ELF-1 (cell line): ENCODE measurements at places on chromosomes 1 and 21.

DNA sequence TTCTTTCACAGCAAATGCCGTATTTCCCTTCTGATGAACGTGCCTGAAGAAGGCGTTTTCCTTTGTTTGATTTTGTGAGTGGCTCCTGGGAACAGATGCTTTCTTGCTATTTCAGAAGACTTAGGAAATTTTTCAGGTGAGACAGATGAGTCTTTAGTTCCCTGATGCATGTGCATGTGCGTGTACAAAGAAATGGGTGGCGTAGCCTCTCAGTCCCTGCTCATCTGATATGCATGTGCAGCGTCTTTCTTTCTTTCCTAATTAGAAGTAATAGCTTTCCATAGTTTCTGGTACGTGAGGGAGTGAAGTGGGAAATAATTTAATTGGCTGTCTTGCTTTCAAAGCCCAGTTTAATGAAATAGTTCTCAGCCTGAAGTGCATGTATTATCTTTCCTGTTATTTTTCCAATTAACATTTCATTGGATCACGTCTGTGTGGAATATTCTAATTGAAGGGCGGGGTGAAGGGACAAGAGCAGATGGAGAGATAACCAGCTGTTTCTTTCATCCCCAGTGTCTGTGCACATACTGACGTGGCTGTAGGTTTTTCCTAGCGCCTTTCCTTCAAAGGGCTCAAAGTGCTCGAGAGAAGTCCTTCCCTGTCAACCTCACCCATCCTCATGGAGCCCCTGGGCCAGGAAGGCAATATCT is 104.3 kb downstream of the FAM78B start:
- DNase-seq: no peak

DNA sequence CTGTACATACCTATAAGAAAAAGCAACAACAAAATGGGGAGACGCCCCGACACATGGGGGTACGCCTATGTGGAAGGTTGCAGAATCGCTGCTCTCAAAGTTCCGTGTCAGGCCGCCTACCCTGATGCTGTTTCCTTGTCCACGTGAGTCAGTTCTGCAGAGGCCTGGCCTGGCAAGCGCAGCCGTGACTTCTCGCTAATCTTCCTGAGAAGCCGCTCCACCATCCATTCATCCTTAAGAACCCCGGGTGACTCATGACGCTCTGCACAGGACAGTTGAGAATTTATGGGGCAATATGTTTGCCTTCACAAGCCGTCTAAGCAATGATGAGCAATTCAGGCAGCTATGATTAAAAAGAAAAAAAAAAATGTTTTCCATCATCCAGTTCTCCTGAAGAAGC is 122.3 kb upstream of the TMPRSS2 start:
- DNase-seq: peak; percentile 58

GRCh38 chr1:118101999-118102398 is 83.0 kb downstream of the SPAG17 start:
- no peak for DNase-seq

DNA sequence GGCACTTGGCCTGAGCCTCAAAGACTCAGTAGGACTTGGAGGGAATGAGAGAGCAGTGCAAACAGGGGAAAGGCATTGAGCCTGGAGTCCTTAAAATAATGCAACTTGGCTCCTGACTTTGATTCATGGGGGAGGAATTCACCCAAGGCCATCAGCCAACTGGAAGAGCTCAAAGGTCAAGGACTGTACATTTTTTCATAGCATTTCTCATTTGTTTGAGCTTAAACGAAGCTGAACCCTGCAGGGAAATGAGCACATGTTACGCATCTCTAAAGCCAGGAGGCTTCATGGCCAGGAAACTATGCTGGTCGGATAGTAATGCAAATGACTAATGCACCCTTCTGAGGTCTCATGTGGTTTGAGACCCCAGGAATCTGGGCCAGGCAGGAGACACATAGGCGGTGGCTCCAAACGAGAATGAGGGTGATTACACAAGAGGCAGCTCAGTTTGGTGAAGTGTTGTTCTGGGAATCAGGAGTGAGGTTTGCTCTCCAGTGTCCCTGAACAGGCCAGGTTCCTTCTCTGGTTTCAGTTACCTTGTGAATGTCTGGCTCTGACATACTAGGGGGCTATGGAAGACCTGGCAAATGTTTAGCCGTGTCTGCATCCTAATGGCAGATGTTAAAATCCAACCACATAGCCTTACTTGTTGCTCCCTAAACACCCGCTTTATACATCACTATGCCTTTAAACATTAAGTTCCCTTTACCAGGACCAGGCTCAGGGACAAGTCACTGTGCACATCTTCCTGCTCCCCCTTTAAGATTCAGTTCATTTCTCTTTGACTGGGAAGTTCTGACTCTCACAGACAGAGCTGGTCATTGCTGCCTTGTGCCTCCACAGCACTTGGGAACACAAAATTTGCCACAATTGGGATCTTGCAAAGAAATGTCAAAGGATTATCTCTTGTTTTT is 503.9 kb upstream of the USP24 start:
- DNase-seq: peak; percentile 68

DNA sequence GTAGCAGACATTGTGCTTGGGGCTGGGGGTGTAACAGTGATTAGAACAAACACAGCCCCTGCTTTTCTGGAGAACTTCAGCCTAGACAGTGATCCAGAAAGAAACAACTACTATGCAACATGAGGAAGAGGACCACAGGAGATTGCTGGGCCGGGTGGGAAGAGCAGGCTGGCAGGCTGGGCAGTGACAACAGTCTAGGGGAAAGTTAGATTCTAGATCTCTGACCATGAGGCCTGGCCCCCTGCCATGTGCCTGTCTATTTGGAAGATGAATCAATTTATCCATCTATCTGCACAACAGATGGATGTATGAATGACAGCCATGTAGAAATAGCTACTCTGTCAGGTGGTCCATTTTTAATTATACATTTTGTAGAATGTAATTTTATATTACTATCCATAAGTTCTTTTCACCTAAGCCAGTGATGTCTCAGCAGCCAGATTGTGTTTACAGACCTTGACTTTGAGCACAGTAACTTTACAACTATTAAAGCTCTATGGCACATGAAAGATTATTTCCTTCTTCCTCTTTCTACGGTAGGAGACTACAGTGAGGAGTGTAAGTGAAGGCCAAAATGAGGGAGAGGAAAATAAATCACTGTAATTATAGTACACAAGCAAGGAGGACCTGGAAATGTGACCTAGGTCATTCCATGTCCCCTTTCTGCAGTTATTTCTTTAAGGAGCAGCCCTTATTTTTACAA is 15.5 kb downstream of the CLIC6 start:
- no peak for DNase-seq

- DNase-seq: no peak
Observed at GRCh38 chr1:187763465-187763864, 934.7 kb downstream of the PLA2G4A start.

GRCh38 chr21:31566611-31567010 is 92.9 kb upstream of the SOD1 start:
- DNase-seq: peak; percentile 60

DNA sequence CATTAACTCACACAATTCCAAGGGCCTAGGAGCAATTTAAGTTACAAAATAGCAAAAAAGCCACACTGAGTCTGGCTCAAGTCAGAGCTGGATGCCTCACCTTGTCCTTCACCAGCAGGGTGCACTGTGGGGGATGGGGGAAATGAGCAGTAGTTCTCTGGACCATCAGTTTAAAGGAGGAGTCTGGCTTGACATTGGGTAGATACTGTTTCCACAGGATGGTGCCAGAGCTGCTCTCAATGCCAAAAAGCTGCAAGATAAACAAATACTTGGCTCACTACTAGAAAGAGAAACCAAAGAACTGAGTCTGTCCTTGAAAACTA is 18.8 kb downstream of the EMC1 start:
- no peak for DNase-seq

DNA sequence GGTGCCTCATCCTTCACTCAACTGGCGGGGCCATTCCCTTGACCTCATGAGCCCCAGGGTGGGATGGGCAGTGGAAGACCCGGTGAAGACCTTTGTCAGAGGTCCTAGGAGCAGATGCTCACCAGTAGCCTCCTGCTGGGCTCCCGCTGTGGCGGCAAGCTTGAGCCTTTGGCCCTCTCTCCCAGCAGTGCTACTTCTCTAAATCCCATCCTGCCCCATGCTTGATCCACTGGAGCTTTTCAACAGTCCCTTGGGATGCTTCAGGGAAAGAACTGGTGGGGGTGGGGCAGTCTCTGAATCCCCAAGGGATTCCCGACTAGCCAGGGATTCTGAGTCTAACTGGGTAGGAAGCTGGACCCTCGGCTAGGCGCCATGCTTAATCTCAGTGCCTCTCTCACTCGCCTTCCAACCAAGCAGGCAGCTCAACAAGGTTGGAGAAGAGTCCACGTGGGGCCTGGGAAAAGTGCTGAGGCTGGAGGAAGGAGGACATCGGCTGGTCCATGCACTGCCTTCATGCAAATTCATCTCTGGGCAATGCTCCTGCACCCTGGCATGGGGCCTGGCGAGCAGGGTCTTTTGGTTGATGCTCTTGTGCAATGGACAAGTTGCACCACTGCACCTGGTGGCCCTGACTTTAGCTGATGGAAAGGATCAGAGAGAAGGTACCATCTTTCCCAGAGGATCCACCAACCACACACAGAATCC is 190.3 kb downstream of the GRIK3 start:
- DNase-seq: no peak

DNA sequence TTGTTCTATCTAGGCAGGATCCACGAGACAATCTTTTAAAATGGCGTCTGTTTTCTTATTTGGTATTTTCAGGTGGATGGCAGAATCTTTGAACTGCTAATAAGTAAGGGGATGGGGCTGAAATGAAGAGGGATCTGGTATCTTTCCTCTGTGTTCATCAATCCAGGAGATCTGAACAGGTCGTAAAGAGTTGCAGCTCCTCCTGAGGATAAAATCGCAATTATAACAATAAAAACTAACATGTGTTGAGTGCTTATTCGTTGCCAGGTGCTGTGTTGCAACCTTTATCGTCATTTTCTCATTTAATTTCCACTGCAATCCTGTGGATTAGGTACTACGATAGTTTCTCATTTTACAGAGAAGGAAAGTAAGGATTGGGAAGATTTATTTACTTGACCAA is 134.6 kb upstream of the DPYD start:
- DNase-seq: no peak

- DNase-seq: no peak
Observed at GRCh38 chr1:198187973-198188588, 31.3 kb downstream of the NEK7 start.

- no peak for DNase-seq
Observed at GRCh38 chr1:18429654-18430053, 51.1 kb upstream of the KLHDC7A start.
